ENCODE measurements at places on chromosomes 3 and 15.

- no peak for DNase-seq
Observed at GRCh38 chr3:15551902-15552301, 30.4 kb upstream of the COLQ start.

DNA sequence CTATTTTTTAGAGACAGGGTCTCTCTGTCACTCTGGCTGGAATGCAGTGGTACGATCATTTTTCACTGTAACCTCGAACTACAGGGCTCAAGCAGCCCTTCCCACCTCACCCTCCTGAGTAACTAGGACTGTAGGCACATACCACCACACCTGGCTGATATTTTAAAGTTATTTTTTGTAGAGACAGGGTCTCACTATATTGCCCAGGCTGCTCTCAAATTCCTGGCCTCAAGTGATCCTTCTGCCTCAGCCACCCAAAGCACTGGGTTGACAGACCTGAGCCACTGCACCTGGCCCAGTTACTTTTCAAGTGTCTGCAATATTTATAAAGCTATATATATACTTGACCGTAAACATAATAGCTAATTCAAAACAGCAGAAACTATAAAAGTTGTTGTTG is 75.0 kb downstream of the PIAS1 start:
- no peak for DNase-seq

DNA sequence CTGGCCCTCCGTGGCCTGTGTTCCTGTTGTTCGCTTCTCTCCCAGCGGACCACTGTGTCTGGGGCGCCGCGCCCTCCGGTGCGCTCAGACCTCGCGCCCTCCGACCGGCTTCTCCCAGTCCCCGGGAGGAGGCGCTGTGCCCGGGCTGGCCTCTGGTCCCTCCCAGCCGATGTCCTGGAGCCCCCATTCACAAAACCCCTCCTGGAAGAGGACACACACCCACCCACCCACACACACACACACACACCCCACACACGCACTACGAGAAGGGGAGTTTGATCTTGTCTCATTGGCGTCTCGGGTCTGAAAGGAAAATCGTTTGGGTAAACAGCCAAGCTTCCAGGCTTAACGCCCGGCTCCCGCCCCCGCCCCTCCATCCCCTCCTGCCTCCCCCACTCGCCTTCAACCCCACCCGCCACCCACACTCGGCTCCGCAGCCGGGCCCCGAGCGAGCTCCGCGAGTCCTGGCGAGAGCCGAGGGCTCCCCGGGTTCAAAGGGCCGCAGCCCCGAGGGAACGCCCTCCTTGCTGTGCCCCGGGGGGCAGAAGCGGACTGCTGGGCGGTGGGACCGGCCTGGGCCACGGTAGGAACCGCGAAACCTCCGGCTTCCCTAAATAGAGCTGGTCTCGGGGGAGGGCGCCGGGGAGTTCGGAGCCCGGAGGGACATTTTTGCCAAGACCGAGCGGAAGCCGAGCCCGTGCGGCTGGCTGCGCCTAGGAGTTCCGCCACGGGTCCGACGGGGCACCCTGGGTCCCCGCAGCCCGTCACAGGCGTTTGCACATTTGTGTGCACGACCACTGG is 23.6 kb downstream of the NR2F2 start:
- DNase-seq = no peak

GRCh38 chr3:14273901-14274611 is 95.4 kb downstream of the LSM3 start:
- no peak for DNase-seq

DNA sequence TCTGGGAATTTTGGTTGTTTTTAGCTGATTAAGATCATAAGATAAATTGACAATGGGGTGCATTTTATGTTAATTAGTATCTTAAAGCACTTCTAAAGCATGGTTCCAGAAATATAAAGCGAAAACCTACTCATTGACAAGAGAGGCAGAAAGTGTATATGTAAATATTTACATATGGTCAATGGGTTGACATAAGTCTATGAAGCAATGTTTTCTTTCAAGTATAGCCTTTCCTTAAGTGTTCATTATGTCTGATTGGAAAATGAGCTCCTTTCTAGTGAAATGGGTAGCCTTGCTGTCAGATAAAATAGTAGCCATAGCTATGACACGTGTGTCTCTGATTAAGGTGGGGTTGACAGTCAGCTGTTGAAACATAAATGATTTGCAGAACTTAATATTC is 365.2 kb upstream of the AGTR1 start:
- no peak for DNase-seq

DNA sequence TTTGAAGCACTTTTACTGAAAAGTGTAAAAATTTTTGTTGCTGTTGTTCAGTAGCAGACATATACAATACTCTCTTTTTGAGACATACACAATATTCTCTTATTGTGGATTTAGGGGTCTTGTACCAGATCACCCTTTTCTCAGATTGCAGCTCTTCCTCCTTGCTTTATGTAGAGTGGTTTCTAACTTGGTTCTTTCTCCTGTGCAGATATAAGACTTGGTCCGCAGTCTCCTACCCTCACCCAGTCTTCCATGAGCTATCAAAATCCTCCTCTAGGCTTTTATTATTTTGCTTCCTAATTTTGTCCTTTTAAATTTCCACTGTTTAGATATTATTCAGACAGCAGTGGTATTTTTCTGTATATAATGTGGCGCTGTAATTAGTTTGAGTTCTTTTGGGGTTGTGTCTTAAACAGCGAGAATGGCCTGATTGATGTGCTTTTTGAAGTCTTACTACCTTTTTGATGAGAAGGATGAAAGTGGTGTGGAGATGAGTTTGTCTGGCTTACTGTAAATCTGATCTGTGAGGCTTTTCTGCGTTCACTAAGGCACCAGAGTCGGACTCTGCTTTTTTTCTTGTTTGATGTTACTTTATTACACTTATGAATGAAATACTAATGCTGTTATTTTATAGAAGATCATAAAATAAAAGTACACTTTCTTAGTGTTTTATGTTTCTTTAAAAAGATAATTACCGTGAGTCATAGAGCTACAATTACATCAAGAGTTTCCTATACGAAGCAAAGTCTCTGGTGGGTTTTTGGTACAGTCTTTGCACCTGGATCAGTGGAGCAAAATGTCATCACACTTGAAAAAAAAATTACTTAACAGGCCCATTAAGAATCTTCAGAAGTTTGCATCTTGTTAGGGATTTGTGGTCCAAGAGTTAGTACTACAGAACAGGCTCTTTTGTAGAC is 27.8 kb downstream of the FNDC3B start:
- no peak for DNase-seq

DNA sequence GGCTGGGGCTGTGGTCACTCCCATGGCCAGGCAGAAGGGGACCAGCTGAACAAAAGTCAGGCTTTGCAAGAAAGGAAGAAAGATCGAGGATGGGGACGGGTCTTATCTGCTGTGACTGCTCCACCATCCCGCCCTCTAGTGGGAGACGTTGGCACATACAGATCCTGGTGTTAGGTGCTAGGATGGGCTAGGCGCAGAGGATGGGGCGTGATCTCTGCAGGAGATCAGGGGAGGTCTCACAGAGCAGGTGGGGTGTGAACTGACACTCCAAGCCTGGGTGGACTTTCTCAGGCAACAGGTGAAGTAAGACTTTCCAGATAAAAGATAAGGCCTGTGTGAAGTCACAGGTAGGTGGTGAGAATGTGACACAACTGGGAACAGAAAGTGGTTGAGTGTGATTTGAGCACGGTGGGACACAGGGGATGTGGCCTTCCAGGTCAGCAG is 141.9 kb upstream of the SMAD3 start:
- DNase-seq = no peak

DNA sequence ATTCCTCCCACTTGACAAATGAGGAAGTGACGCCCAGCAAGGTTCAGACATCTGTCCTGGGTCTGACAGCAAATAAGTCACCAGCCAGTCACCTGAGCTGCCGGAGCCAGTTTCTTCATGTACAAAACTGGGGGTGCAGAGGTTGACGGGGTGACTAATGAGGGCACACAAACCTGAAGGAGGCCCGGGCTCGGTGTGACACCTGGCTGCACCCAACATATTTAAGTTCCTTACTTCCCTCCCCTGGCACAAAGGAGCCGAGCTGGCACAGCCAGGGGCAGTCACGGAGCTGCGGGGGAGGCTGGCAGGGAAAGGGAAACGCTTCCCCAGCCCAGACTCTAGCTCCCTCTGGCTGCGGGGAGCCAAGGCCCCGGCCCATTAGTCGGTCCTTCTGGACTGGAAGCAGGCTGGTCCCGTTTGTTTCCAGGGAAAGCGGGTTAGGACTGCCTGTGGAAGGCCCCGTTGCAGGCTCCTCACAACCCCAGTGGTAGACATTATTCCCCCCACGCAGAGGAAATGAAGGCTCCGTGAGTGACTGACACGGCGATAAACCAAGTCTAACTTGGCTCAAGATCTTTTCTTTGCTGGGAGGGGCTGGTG is 2.3 kb downstream of the FBXL22 start:
- no peak for DNase-seq

- no peak for DNase-seq
Observed at GRCh38 chr15:101795455-101795854, 7.9 kb upstream of the OR4F6 start.

- no peak for DNase-seq
Observed at GRCh38 chr3:98812851-98813374, 49.8 kb downstream of the ST3GAL6 start.

- no peak for DNase-seq
Observed at GRCh38 chr15:38127306-38127771, 125.3 kb upstream of the SPRED1 start.

DNA sequence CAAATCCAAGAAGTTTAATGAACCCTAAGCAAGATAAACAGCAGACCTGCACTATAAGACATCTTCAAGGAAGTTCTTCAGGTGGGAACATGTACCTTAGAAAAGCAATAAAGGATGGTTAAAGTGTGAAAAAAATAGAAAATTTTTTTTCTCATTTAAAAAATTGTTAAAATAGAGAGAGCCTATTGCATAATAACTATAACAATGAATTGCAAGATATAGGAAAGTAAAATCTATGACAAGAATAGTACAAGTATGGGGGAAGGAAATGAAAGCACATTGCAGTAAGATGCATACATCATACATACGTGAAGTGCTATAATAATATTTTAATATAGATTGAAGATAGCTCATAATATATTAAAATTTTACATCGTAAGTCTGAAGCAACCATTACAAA is 310.1 kb upstream of the KCNMB2 start:
- no peak for DNase-seq

DNA sequence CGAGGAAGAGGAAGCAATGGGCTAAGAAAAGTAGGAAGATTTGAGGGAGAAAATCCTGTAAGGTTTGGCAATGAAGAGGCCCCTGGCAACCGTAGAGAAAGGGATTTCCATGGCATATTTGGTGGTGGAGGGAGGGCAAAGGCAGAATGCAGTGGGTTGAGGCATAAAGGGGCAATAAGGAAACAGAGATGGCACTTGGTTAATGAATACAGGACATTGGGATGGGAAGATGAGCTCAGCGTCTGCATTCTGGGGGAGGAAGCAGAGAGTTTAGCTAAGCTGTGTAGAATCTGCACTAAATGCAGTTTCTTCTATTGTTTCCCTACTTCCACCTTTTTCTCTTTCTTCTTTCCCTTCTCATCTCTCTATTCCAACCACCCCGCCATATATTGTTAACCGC is 83.6 kb downstream of the LRTM1 start:
- no peak for DNase-seq

DNA sequence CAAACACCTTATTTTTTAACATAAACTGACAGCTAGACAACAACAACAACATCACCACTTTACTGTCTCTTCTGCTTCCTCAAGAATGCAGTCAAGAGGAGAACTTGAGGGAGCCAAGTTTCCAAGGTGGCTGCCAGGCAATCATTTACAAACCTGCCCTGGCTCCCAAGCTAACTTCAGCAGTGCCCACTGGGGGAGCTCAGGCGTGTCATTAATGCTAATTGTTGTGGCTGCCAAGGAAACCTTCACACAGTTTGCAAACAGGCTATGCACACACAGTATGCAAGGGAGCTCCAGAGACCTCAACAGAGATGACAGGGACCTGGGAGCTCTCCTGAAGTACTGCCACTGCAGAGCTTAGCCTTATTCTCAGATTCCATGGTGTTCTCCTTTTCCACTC is 2.1 kb downstream of the DZIP1L start:
- no peak for DNase-seq

DNA sequence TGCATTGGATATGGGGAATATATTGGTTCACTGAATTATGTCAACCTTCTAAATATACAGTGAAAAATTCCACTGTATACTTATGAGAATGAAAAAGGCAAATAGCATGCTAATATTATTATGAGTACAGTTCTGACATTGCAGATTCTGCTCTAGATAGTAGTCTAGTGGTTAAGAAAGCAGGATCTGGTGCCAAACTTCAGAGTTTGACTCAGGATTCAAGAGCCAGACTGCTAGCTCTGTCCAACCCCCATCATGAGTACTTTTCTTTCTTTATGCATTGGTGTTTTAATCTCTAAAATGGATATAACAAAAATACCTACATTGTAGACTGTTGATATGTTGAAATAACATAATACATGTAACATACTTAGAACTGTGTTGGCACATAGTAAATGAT is 57.3 kb upstream of the PLSCR4 start:
- no peak for DNase-seq

GRCh38 chr15:74318376-74319137 is 48.9 kb downstream of the CYP11A1 start:
- DNase-seq = no peak

- no peak for DNase-seq
Observed at GRCh38 chr15:76065245-76065644, 5.5 kb downstream of the TMEM266 start.

- no peak for DNase-seq
Observed at GRCh38 chr15:28018291-28019044, 80.6 kb downstream of the OCA2 start.

GRCh38 chr3:65647369-65647768 is 391.3 kb downstream of the MAGI1 start:
- no peak for DNase-seq

DNA sequence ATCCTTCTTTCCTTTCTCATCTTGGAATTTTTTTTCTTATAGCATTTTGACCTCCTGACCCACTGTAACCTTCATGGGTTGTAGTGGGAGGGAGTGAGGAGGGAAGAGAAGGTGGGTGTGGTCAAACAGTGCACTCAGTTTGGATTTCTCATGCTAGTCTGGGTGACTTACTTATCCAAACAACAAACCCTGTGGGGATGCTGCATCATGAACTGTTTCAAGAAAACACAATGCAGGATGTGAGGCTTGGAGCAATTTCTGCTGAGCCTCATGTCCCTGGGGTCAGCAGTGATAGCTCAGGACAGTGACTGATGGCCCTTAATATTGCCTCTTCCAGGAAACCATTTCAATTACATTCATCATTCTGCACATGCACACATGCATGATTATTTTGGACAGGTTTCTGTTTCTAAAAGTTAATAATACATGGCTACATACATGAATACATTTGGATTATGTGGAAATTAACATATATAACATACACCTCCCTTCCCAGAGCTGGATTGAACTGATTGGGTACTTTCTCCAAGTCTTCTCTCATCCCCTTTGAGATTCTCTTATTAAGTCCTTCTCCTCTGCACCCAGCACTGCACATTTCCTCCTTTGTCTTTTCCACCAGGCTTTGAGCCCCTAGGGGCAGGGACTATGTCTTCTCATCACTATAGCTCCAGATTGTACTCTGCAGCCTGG is 61.2 kb downstream of the ADAMTSL3 start:
- no peak for DNase-seq

GRCh38 chr15:101476756-101477155 is 12.8 kb downstream of the PCSK6 start:
- DNase-seq = no peak

- no peak for DNase-seq
Observed at GRCh38 chr15:95994418-95994817, 336.1 kb upstream of the NR2F2 start.

- no peak for DNase-seq
Observed at GRCh38 chr15:57442335-57442734, 66.0 kb downstream of the CGNL1 start.

GRCh38 chr3:128541246-128541645 is 48.2 kb upstream of the GATA2 start:
- DNase-seq = no peak

GRCh38 chr3:66488492-66488891 is 12.3 kb downstream of the LRIG1 start:
- DNase-seq = no peak
